ENCODE measurements at places on chromosomes 16 and 17.

- no peaks in the 10 kb centered on the region for H3K4me1 ChIP-seq
- H3K27ac ChIP-seq: no peak overlapping the region
- no peak for DNase-seq
- no peaks in the 10 kb centered on the region for H3K36me3 ChIP-seq
- no peaks in the 10 kb centered on the region for H3K27me3 ChIP-seq
- H3K4me3 ChIP-seq: no peak overlapping the region
Measured at GRCh38 chr16:54986409-54986808, 55.7 kb downstream of the IRX5 start.

GRCh38 chr16:23836078-23836403, 258 bp downstream of the PRKCB start:
- peak overlapping the region; percentile 69 for H3K4me3 ChIP-seq
- peaks cover 31% of the 10 kb centered on the region for H3K4me1 ChIP-seq
- H3K36me3 ChIP-seq: no peaks in the 10 kb centered on the region
- peak overlapping the region; percentile 90 for H3K27ac ChIP-seq
- no peaks in the 10 kb centered on the region for H3K27me3 ChIP-seq

GRCh38 chr16:85690469-85691064, 1.8 kb upstream of the GINS2 start:
- no peak overlapping the region for H3K4me3 ChIP-seq
- DNase-seq: no peak
- H3K36me3 ChIP-seq: no peaks in the 10 kb centered on the region
- H3K27me3 ChIP-seq: no peaks in the 10 kb centered on the region

DNA sequence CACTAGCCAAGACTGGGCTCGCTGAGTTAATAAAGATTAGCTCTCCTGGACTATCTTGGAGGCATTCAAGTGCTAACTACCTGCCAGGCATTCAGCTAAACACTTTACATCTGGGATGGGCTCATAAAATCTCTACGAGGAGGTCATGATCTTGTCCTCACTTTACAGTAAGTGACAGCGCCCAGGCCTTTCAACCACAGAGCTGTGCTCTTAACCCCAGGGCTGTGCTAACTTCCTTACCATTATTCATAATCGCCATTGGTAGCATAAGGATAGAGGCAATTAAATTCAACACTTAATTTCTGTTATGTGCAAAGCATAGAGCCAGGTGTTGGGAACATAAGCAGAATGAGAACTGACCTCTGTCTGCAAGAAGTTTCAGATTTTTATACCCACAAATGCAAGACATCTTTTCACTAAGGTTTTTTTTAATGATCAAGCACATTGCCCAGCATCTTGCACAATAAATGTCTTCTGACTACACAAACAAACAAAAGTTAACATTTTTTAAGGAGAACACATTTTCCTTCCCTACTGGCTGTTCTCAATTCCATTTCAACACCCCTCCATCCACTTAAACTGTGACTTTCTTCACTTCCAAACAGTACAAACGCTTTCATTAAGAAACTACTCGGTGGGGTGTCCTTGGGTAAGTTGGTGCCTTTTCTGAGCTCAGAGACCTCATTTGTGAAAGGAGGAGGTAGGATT, 172.3 kb downstream of the C16orf78 start:
- H3K4me1 ChIP-seq: no peaks in the 10 kb centered on the region
- H3K4me3 ChIP-seq: no peak overlapping the region
- H3K27ac ChIP-seq: no peak overlapping the region
- no peaks in the 10 kb centered on the region for H3K36me3 ChIP-seq
- H3K27me3 ChIP-seq: no peaks in the 10 kb centered on the region
- DNase-seq: no peak

DNA sequence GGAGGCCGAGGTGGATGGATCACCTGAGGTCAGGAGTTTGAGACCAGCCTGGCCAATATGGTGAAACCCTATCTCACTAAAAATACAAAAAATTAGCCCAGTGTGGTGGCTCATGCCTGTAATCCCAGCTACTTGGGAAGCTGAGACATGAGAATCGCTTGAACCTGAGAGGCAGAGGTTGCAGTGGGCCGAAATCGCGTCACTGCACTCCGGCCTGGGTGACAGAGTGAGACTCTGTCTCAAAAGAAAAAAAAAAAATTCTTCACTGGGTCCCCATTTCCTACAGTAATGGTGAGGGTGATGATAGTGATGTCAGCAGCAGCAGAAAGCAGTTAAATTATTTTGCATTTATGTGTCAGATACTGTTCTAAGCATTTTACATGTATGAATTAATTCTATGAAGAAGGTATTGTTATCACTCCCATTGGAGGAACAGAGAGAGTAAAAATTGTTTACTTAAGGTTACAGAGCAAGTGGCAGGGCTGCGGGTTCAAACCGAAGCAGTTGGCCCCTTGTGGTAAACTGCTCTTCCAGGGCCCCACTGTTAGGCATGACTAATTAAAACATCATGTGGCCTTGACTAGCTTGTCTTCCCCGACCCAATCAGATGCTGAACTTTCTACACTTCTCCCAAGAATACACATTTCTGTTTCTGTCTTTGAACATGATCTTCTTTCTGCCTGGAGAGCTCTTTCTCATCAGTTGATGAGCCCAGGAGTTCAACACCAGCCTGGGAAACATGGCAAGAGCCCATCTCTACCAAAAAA, 45.8 kb downstream of the STAT3 start:
- no peaks in the 10 kb centered on the region for H3K27me3 ChIP-seq
- peaks cover 90% of the 10 kb centered on the region for H3K36me3 ChIP-seq
- peaks cover 49% of the 10 kb centered on the region for H3K4me1 ChIP-seq
- DNase-seq: no peak
- H3K4me3 ChIP-seq: no peak overlapping the region

GRCh38 chr17:80879723-80880647, 111.7 kb upstream of the CHMP6 start:
- H3K4me3 ChIP-seq: no peak overlapping the region
- no peaks in the 10 kb centered on the region for H3K4me1 ChIP-seq
- no peak overlapping the region for H3K27ac ChIP-seq

DNA sequence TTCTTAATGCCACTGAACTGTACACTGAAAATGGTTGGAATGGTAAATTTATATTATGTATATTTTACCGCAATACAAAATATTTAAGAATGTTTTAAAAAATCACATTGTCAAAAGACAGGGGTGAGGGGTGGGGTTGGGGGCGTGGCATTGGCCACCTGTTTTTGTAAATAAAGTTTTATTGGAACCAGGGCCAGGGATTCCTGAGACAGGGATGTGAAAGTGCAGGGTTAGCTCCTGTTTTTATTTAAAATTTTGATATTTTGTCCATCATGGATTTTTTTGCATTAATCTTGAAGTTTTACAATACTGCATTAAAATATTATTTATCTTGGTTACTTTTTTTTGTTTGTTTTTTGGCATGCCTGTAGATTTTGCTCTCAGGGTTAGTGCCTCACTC, 2.3 kb upstream of the FA2H start:
- no peak for DNase-seq
- peaks cover 18% of the 10 kb centered on the region for H3K27me3 ChIP-seq
- peaks cover 17% of the 10 kb centered on the region for H3K4me1 ChIP-seq
- H3K36me3 ChIP-seq: no peaks in the 10 kb centered on the region

GRCh38 chr17:40563220-40564052, 1.8 kb downstream of the CCR7 start:
- H3K4me3 ChIP-seq: no peak overlapping the region
- no peak overlapping the region for H3K27ac ChIP-seq
- peaks cover 6% of the 10 kb centered on the region for H3K27me3 ChIP-seq
- no peaks in the 10 kb centered on the region for H3K36me3 ChIP-seq
- no peak for DNase-seq

- DNase-seq: no peak
- H3K36me3 ChIP-seq: peaks cover 9% of the 10 kb centered on the region
- H3K27ac ChIP-seq: no peak overlapping the region
- H3K27me3 ChIP-seq: no peaks in the 10 kb centered on the region
Measured at GRCh38 chr17:69254187-69254586, 25.6 kb upstream of the ABCA10 start.

DNA sequence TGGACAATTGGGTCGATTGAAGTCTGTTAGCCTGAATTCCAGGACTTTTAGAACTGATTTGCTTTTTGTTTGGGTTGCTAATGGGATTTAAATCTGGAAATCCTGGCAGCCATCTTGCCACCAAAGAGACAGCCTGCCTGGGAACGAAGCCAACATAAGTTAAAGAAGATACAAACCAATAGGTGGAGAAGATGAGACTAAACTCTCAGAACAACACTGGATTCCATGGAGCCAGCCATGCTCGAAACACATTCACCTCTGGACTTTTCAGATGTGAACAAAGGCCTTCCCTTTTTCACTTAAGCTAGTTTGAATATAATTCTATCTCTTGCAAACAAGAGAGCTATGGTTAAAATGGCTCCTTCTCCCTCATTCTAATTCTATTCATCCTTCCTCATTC, 135.9 kb downstream of the TOX3 start:
- no peaks in the 10 kb centered on the region for H3K4me1 ChIP-seq
- no peaks in the 10 kb centered on the region for H3K36me3 ChIP-seq
- H3K27me3 ChIP-seq: no peaks in the 10 kb centered on the region

- no peak overlapping the region for H3K4me3 ChIP-seq
- H3K36me3 ChIP-seq: no peaks in the 10 kb centered on the region
- no peaks in the 10 kb centered on the region for H3K4me1 ChIP-seq
- H3K27ac ChIP-seq: no peak overlapping the region
- H3K27me3 ChIP-seq: peaks cover 43% of the 10 kb centered on the region
Measured at GRCh38 chr17:19320876-19321275, 41.6 kb downstream of the B9D1 start.

- no peak for DNase-seq
- peaks cover 88% of the 10 kb centered on the region for H3K27me3 ChIP-seq
- H3K27ac ChIP-seq: no peak overlapping the region
- no peak overlapping the region for H3K4me3 ChIP-seq
Measured at GRCh38 chr17:34619687-34620217, 40.4 kb downstream of the TMEM132E start.

GRCh38 chr16:61681124-61681523, 355.1 kb downstream of the CDH8 start:
- no peaks in the 10 kb centered on the region for H3K36me3 ChIP-seq
- H3K27ac ChIP-seq: no peak overlapping the region
- DNase-seq: no peak
- no peak overlapping the region for H3K4me3 ChIP-seq

DNA sequence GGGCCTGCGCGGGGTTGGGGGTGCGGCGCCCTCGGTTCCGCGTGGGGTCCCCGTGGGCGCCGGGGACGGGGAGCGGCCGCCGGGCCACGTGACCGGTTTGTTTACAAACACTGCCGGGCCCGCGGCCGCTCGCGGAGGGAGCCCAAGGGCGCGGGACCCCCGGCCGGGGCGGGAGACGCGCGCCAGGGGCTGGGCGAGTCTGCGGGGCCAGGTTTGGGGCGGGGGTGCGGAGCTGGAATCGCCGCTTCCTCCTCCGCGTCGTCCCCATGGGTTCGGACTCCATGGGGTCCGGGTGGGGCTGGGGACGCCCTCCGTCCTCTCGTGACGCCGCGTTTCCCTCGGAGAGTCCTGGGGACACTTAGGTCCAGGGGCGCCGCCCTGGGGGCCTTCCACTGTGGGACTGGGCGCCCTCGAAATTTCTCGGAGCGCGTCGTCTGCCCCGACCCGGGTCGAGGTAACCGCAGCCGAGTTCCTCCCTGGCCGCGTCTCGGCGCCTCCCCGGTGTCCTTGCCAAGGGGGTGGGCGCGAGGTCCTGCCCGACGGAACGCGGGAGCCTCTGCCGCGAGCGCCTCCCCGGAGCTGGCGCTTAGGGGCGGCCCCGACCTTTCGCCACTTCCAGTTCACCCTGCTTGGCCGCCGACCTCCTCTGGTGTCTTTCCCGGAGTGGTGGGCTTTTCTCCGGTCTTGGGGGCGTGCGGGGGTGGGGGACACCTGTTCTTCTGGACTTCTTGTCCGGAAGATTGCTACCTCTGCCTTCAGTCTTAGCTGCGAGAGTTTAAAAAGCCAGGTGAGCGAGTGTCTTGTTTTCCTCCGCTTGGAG, 684 bp downstream of the YPEL2 start:
- H3K27me3 ChIP-seq: no peaks in the 10 kb centered on the region
- DNase-seq: peak; percentile 65
- H3K36me3 ChIP-seq: no peaks in the 10 kb centered on the region
- peak overlapping the region; percentile 84 for H3K27ac ChIP-seq
- peak overlapping the region; percentile 98 for H3K4me3 ChIP-seq

GRCh38 chr17:51152766-51153209, 571 bp upstream of the NME1 start:
- DNase-seq: no peak
- H3K27ac ChIP-seq: peak overlapping the region; percentile 91

- H3K27me3 ChIP-seq: peaks cover 19% of the 10 kb centered on the region
- H3K4me3 ChIP-seq: no peak overlapping the region
- H3K27ac ChIP-seq: no peak overlapping the region
- no peaks in the 10 kb centered on the region for H3K4me1 ChIP-seq
- DNase-seq: no peak
Measured at GRCh38 chr16:22874394-22874793, 60.4 kb downstream of the HS3ST2 start.

- H3K27me3 ChIP-seq: no peaks in the 10 kb centered on the region
- no peaks in the 10 kb centered on the region for H3K36me3 ChIP-seq
- H3K4me1 ChIP-seq: no peaks in the 10 kb centered on the region
- no peak overlapping the region for H3K27ac ChIP-seq
- no peak overlapping the region for H3K4me3 ChIP-seq
Measured at GRCh38 chr17:13671341-13671740, 69.6 kb upstream of the HS3ST3A1 start.

DNA sequence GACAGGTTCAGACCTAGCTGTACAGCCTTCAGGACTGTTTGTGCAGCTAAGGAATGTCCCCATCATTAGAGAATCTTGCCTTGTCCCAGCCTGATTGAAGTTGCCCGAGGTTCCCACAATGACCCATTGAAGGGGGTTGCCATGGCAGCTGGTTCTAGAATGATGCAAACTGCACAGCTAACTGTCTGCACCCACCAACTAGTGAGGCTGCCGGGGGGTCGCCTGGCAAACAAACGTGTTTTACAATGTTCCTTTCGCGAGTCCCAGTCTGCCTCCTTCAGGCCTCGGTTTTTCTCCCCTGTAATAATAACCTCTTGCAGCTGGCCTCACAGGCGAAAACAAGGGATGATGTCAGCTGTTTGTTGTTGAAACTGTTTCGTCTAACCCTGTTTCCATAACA, 5.5 kb downstream of the C16orf96 start:
- DNase-seq: no peak
- H3K36me3 ChIP-seq: no peaks in the 10 kb centered on the region
- H3K27ac ChIP-seq: no peak overlapping the region
- no peak overlapping the region for H3K4me3 ChIP-seq
- no peaks in the 10 kb centered on the region for H3K27me3 ChIP-seq

DNA sequence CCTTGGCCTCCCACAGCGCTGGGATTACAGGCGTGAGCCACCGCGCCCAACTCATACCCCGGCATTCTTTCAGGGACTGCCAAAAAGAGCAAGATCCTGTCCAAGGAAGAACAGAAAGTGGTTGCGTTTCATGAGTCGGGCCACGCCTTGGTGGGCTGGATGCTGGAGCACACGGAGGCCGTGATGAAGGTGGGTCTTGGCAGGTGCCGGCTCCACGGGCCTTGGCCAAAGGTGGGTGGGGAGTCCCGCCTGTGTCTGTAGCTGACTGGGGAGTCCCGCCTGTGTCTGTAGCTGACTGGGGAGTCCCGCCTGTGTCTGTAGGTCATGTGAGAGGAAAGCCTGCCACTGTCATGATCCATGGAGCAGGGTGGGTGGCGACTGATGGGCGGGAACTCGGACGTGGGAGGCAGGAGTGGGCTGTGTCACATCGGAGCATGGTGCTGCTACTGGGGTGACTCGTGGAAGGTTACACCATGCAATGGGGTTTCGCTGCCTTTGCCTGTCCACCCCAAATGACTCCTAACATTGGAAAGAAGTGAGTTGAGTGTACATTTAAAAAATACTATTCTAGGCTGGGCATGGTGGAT, 10.0 kb upstream of the RPL13 start:
- H3K36me3 ChIP-seq: no peaks in the 10 kb centered on the region
- H3K27ac ChIP-seq: no peak overlapping the region
- H3K4me1 ChIP-seq: no peaks in the 10 kb centered on the region

- no peak overlapping the region for H3K27ac ChIP-seq
- H3K4me1 ChIP-seq: no peaks in the 10 kb centered on the region
- no peaks in the 10 kb centered on the region for H3K36me3 ChIP-seq
- H3K4me3 ChIP-seq: no peak overlapping the region
Measured at GRCh38 chr17:6215071-6216035, 145.2 kb downstream of the WSCD1 start.
